ENCODE measurements at places on chromosomes 2 and 18. TPM values are rescaled to one million over a fixed set of nuclear protein-coding genes. Genes with fewer than 3 reads are reported as not detected.

DNA sequence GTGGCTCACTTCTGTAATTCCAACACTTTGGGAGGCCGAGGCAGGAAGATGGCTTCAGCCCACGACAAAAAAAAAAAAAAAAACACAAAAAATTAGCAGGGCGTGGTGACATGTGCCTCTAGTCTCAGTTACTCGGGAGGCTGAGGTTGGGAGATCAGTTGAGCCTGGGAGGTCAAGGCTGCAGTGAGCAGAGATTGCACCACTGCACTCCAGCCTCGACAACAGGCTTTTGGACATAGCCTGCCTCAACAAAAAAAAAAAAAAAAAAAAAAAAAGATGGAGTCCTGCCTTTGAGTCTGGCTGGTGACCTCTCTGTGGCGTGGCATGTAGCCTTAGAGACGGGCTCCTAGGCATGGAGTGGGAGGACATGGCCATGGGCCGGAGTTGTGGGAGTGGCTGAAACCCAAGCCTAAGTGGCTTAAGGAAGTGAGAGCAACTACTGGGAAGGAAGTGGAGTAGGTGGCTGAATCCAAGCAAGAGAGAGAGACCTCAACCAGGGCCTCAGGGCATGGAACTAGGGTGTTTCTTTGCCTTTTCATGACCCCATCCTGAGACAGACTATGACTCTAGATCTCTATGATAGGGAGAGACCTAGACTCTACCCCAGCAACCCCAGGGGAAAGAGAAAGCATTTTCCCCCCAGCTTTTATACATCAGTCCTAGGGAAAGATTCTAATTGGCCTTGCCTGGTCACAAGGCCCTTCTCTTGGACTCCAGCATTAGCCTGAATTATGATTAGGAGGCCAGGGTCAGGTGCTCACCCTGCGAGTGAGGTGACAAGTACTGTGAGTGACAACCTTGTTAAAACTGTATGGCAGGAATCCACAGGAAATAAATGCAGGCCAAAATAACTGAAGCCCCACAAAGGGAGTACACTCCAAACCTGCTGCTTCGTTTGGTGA is 34.2 kb downstream of the NPAS2 start:
- no peak for DNase-seq

GRCh38 chr18:49055754-49056172 is 105.0 kb upstream of the SMAD7 start:
- peak; percentile 50 for DNase-seq

DNA sequence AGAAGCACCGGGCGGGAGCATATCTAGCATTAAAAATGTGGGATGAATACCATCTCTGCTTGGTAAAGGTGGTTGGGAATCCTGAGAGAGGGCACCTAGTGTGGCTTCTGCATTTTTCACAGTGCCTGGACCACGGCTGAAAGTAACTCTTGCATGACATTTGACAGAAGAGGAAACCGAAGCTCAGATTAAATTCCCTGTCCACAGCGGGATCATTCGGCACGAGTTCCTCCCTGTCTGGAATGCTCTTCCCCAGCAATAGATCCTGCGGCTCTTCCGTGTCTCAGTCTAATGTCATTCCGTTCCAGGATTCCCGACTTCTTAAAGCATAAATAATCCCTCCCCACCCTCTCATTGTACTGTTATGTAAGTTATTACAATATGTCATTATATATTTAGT is 905 bp upstream of the RPS7 start:
- no peak for DNase-seq

GRCh38 chr2:232463701-232464543 is 8.0 kb downstream of the ALPI start:
- DNase-seq = peak; percentile 6

DNA sequence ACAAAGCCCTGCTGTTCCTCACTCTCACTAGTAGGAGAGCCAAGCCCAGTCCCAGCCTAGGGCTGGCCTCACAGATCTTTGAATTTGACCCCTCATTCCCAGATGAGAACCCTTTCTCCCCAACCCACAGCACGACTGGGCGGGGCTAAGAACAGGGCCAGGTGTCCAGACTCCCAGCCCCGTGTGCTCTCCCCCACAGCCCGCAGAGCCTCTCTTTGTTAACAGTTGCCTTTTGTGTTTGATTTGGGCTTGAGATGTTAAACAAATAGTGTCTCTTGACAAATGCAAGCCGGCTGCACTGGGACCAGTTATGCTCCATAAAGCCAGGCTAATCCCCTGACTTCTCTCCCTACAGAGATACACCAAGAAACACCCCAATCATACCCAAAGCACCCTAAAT is 4.7 kb upstream of the KCNK3 start:
- DNase-seq = no peak

- peak; percentile 70 for DNase-seq
Measured at GRCh38 chr2:224638301-224638823, 53.2 kb upstream of the CUL3 start.

- no peak for DNase-seq
Measured at GRCh38 chr2:152585830-152586484, 131.3 kb downstream of the PRPF40A start.

- DNase-seq = no peak
Measured at GRCh38 chr2:196719110-196719872, 79.8 kb downstream of the CCDC150 start.

- DNase-seq = no peak
Measured at GRCh38 chr2:23491591-23492336, 106.8 kb downstream of the KLHL29 start.

GRCh38 chr2:158963071-158963470 is 5.4 kb upstream of the TANC1 start:
- DNase-seq = no peak

DNA sequence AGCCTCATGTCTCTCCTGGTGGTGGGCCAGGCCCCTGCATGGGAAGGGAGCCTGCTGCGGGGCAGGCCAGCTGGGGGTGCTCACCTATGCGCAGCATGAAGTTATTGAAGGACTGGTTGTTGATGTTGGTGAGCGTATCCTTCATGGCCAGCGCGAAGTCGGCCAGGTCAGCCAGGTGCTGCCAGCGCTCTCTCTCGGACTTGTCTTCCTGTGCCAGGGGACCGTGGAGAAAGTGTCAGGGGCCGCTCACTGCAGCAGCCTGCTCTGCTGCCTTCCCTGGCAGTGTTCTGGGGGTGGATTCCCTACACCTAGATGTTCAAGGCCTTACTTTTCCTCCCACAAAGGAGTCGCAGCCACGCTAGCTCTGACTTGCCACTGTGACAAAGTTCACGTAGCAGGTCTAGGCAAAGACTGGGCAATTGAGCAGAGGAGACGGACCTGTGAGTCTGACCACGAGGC is 28.2 kb downstream of the CENPO start:
- no peak for DNase-seq

GRCh38 chr2:135586148-135586547 is 54.9 kb downstream of the R3HDM1 start:
- DNase-seq = no peak

DNA sequence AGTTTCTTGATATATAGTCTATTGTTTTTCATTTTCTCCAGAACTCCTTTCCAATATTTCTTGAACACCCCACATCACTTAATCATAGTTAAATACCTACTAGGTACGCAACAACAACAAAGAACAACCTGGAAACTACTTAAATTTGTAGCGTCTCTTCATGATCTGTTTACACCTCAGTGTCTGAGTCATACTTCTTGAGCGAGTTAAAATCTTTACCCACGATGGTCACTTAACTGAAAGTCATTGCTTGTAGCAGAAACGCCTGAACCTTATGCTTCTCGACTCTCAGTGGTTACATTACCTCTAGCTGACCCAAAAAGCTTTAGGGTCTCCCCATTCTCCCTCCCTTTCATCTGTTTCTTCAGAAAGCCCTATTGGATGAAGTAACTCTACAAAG is 131.3 kb downstream of the EN1 start:
- no peak for DNase-seq

- no peak for DNase-seq
Measured at GRCh38 chr2:7525746-7526145, 608.5 kb downstream of the RNF144A start.

DNA sequence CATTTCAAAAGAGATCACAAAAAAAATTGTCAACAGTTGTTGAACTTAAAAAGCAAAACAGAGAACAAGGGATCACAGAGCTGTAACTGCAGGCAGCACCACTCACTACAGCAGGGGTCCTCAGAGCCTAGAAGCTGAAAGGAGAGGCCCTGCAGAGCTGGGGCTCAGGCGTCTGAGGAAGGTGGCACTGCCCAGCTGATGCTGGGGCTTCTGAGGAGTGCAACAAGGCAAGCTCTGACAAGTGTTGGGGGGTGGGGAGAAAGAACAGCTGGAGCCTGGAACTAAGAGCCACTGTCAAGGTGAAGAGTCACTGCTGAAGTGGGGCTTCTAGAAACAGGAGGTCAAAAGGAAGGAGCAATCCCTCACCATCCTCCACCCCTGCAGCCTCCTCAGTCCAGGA is 46.2 kb downstream of the FTCDNL1 start:
- no peak for DNase-seq

GRCh38 chr2:128684523-128684922 is 365.9 kb upstream of the HS6ST1 start:
- no peak for DNase-seq

DNA sequence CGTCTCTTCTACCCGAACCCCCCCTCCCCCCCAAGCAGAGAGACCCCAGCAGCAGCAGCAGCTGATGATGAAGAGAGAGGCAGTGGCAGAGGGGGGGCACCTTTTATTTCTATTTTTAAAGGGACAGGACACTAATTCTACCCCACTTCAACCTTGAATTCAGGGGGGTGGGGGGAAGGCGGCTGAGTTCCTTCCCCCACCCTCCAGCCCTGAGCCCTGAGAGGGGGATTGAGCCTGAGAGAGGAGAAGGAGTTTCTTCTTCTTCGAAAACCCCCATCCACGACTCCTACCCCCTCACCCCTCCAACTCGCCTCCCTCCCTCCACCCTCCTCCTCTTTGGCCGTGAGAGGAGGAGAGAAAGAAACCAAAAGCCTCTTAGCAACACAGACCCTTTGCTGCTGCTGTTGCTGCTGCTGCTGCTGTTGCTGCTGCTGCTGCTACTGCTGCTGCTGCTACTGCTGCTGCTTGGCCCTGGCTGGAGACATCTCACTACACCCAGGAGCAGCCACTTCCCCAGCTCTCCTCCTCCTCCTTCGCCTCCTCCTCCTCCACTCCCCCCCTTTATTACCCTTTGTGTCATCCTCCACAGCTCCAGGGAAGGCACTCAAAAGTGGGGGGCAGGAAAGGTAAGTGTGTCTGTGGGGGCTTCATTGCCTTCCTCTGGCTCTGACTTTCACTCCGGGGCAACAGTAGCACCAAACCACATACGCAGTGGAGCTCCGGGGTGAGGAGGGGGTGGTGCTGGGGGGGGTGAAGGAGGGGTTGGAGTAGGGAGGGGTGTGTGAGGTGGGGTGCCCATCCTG is at the start of gene MBD5:
TSS of gene MBD5 (plus strand) at position 33 of the 803 bp plus-strand sequence.
- peak; percentile 67 for DNase-seq

DNA sequence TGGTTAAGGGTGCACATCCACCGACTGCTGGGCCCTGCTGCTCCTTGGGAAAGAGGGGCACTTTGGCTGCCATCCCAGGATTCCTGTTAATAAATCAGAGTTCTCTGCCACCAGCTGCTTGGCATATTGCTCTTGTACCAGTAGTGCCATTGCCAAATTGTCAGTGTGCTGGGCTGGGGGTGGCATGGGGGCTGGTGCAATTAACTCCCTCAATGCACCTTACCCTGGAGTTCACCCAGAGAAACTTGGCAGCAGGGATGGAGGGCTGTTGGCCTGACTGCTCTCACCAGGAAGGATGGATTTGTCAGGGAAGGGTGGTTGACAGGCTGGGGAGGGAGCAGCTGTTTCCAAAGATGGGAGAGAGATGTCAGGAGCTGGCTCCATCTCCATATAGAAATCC is 94.6 kb upstream of the SKOR2 start:
- no peak for DNase-seq

Gene STAT4
- 4.0 TPM for total RNA-seq

Gene AMER3
- total RNA-seq = 0.52 TPM

Gene LHCGR
- not detected for total RNA-seq

Gene IL1F10
- not detected for total RNA-seq

Gene SPP2
- not detected for total RNA-seq

Gene RNF144A
- total RNA-seq = 18.3 TPM

Gene UGT1A8
- total RNA-seq = 12.2 TPM

Gene TEKT4
- not detected for total RNA-seq

Gene IKZF2
- 8.6 TPM for total RNA-seq

Gene TNFRSF11A
- total RNA-seq = 23.3 TPM

Gene TDRD15
- total RNA-seq = not detected

Gene MRO
- total RNA-seq = 0.23 TPM

Gene NT5DC4
- not detected for total RNA-seq

Gene RIF1
- total RNA-seq = 25.7 TPM

Gene G6PC2
- not detected for total RNA-seq

Gene CASP10
- total RNA-seq = 66.1 TPM

Measured in mucosa of descending colon (tissue), 3 donors.